Glomerular endothelial cell (primary cell): ENCODE measurements at places on chromosomes 16 and 17. TPM values are rescaled to one million over a fixed set of nuclear protein-coding genes. Genes with fewer than 3 reads are reported as not detected.

DNA sequence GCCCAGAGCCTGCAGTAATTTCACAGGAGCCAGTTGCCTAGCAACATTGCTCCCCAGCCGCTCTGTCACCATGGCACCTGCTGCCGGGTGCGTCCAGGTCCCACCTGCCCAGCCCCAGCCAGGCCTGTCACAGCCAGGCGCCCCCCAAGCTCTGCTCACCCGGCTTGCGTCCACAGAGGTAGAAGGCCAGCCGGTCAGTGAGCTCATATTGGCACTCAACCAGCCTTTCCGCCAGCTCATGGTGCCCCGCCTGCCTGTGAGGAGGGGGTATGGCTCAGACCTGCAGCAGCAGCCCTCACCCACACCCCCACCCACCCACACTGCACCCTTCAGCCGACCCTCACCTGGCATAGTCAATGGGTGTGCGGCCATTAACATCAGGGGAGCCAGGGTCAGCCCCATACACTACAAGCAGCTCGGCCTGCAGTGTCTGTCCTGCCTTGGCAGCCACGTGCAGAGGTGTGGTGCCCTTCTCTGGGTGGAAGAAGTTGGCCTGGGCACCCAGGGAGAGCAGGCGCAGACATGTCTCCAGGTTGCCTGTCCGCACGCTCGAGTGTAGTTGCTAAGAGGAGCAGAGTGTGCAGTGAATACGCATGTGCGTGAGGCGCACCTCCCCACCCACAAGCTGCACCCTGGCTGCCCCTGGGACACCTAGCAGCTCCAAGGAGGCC, 7.7 kb downstream of the GIT1 start:
- no peak for DNase-seq

- no peak for DNase-seq
Observed at GRCh38 chr17:3890082-3890877, 2.6 kb downstream of the CAMKK1 start.

DNA sequence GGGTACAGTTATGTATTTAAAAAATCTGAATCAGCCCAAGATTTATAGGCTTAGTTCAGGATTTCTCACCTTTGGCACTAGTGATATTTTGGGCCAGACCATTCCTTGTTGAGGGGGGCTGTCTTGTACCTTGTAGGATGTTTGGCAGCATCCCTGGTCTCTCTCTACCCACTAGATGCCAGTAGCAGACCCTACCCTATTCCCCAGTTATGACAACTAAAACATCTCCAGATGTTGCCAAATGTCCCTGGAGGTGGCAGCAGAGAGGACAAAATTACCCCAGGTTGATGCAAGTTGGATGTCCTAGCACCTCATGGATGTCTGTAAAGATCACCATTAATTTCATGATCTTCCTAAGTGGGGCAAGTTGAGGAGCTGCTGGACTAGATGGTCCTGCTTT, 45.8 kb downstream of the SYT17 start:
- no peak for DNase-seq

- no peak for DNase-seq
Observed at GRCh38 chr17:48576479-48577309, 1.5 kb downstream of the HOXB4 start.

DNA sequence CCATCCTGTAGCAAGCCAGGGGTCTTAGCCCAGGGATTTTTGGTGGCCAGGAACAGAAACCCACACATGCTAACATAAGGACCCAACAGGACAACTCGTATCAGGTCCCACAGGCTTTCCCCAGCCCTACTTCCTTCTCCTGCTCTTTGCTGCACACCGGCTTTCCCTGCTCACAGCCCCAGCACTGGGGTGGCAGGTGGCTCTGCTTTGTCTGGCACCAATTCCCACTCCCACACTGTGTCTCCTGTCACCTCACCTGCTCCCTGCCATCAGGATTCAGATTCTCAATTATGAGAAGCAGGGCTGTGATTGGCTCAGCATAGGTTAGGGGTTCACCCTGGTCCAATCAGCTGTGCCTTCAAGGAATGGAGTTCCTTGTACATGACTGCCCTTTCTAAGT, 94.1 kb downstream of the TMEM132E start:
- DNase-seq = no peak

DNA sequence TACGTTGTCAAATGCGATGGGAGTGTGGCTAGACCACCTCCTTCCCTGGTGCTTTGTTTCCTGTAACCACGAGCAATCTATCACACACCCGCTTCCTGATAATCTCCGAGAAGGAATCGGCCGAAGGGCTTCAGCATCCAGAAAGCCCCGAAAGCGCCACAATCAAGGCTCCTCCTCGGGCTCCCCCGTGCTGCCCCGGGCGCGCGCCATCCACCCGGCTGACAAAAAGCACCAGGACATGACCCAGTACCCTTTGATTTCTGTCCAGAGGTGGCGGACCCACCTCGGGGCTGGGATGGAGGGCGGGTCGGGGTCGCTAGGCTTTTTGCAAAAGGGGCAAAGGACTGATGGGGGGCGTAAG, 743 bp upstream of the ARMC7 start:
- DNase-seq = no peak

- no peak for DNase-seq
Observed at GRCh38 chr16:64693946-64694345, 427.9 kb downstream of the CDH11 start.

DNA sequence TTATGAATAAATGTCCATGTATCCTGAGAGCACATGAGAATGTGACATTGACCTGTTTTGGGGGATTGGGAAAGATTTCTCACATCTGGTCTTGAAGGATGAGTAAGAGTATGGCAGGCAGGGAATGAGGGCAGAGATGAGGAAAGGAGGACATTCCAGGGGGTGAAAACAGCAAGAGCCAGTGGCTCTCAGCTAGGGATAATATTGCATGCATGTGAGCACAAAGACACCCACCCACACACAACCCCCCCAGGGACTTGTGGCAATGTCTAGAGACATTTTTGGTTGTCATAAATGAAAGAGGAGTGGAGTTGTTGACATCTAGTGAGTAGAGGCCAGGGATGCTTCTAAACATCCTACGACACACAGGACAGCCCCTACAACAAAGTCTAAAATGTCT, 6.0 kb downstream of the MYO1D start:
- no peak for DNase-seq

DNA sequence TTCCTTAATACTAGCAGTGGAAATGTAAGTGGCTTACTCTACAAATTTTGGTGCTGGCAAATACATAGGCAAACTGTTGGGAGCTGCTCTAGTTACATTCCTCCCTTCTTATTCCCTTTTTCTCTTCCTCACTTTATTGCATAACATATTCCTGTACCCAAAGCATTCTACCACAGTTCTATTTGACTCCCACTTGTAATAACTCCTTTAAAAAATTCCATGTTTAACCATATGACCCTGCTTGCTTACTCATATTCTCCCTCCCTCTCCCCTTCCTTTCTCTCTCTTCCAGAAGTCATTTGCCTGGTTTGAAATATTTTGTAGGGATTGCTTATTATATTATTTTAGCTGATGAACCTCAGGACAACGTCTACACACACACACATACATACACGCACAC, 22.7 kb downstream of the NQO1 start:
- DNase-seq = no peak

DNA sequence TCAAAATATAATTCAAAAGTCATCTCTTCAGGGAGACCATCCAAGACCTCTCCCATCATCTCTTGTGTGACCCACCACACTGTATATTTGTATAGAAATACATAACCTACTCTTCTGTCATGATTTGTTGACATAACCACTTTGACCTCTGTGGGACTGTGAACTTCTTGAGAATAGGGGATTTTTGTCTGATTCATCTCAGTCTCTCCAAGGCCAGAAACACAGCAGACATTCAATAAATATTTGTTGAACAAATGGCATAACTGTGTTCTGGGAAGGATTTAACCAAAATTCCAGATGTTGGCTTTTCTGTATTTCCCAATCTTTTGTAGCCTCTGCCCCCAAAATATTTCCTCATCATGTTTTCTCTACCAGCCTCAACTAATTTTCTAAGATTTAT, 169.7 kb downstream of the CDH11 start:
- DNase-seq = no peak

GRCh38 chr17:77735081-77735565, 223.4 kb upstream of the TNRC6C start:
- no peak for DNase-seq

DNA sequence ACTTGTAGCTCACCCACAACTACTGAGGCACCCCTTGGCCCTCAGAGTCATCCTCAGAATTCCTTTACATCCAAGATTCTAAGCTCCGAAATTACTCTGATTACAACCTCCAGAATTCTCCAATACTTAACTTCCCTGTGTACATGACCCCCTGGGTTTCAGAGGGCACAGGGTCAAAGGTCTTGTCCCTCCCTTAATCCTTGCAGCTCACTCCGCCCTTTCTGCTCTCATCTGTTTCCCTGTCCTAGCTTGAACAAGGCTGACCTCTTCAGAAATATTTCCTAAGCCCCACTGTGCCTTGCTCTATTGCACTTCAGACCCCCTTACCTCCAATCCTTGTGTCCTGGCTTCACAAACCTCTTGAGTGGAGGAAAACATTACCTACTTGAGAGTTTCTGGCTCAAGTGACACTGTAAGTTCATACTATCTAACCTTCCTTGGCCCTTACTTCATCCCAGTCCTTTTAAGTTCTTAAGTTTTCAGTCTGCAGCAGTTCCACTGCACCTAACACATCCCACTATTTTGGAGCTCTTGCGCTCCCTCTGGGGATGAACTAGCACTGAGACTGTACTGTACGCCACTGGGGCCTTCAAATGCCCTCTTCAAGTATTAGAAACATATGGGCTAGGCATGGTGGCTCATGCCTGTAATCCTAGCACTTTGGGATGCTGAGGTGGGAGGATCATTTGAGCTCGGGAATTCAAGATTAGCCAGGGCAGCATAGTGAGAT, 6.2 kb downstream of the N4BP1 start:
- DNase-seq = no peak

DNA sequence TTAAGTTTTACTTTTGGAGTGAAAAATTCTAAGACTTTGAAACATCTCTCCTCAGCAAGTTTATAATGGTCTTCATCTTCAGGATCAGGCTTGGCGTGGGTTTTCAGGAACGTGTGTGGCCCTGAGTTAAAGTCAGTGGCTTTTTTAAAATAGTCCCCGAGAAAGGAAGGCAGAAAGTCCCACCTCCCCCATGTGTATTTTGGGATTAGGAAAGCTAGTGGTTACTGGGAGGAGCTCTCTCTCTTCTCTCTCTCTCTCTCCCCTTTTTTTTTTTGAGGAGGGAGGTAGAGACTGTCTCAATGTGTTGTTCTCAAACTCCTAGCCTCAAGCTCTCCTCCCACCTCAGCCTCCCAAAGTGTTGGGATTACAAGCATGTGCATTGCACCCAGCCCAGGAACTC, 213.2 kb downstream of the IRX3 start:
- DNase-seq = no peak

- DNase-seq = no peak
Observed at GRCh38 chr17:3867106-3867505, 21.1 kb upstream of the NCBP3 start.

DNA sequence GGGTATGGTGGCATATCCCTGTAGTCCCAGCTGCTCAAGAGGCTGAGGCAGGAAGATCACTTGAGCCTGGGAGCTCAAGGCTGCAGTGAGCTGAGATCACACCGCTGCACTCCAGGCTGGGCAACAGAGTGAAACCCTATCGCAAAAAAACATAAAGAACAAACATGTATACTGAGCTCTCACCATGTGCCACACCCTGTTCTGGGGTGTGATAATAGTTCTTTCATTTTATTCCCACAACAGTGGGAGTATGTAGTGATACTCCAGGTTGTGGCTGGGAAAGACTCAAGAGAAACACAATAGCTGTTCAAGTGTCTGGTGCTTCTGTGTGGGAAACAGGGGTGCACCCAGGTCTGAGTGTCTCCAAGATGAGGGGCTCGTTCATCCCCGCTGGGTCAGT, 90.7 kb downstream of the SOCS1 start:
- no peak for DNase-seq

DNA sequence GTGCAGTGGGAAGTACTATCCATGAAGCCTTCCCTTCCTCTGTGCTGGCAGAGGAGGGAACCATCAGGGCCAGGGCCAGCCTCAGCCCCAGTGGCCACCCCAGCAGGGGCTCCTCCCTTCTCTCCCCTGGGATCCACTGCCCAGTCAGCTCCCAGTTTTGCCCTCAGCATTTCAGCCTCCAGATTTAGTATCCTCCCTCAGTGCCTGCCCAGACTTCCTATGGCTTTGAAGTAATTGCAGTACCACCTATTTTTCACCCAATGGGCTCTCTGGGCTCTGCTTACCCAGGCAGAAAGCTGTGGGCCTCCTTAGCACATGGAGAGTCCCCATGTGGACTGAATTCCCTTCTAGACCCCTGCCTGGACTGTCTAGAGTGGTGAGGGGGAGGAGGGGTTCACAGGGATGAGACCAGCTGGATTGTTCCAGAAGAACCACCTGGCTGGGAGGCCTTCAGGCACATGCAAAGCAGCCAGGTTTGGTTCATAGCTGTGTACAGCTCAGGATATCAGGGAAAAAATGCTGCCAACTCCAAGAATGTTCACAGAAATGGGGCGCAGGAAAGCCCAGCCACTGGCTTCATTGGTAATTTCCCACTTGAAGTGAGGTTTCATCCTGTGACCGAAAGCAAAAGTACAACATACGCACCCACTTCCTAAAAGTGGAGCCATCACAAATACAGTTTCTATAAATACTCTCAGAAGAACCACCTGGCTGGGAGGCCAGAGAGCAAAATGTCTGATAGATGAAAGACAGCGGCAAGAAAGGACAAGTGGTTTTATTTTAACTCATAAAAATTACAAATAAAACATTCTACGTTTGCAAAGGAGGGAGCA, 15.2 kb upstream of the HERPUD1 start:
- no peak for DNase-seq

DNA sequence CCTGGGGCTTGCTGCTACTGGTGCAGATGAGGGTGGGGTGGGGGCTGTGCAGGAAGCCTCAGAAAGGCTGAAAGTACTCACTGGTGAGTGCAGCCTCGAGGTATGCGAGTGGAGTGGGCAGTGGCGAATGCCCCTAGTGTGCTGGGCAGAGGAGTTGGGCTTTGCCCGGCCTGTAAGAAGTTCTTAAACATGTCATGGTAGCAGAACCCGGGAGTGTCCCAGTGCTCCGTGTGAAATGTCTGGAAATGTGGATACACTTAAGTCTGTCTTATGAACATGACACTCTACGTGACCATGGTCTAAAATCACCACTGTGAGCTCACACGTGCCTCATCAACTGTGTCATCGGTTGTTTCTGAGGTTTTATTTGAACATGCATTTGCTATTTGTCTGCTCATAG, 1.7 kb downstream of the SMTNL2 start:
- no peak for DNase-seq

GRCh38 chr17:12313786-12314185, 293.1 kb downstream of the MAP2K4 start:
- DNase-seq = no peak

- DNase-seq = no peak
Observed at GRCh38 chr17:82480318-82480717, 21.8 kb downstream of the NARF start.

DNA sequence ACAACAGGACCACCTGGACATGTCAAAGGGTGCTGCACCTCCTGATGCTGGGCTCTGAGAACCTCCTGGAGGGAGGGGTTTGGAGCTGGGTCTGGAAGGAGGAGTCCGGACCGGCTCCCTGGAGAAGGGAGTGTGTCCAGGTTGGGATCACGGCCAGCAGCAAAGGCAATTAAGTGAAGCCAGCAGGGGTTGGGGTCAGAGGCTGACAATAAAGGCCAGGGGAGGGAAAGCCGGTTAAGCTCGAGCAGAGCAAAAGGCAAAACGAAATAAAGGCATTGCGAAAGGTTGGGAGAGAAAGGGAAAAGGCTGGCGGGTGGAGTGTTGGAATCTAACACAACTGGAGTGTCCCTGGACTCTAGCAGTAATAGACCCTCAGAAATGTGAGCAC, 992 bp upstream of the CACNG4 start:
- DNase-seq = no peak

The OVCA2 gene
- total RNA-seq = 60.8 and 76.1 TPM in 2 replicates

The C16orf46 gene
- 0.58 TPM in 1 of 2 replicates, not detected in the other for total RNA-seq

The HOXB1 gene
- total RNA-seq = not detected in 2 replicates

The RNFT1 gene
- total RNA-seq = 10.4 and 17.0 TPM in 2 replicates

The PAM16 gene
- total RNA-seq = 35.3 and 57.8 TPM in 2 replicates

The STX1B gene
- 0.41 and 2.6 TPM in 2 replicates for total RNA-seq

The HSD11B2 gene
- total RNA-seq = not detected in 2 replicates
